ENCODE measurements at places on chromosomes 3 and 15. TPM values are rescaled to one million over a fixed set of nuclear protein-coding genes. Genes with fewer than 3 reads are reported as not detected.

DNA sequence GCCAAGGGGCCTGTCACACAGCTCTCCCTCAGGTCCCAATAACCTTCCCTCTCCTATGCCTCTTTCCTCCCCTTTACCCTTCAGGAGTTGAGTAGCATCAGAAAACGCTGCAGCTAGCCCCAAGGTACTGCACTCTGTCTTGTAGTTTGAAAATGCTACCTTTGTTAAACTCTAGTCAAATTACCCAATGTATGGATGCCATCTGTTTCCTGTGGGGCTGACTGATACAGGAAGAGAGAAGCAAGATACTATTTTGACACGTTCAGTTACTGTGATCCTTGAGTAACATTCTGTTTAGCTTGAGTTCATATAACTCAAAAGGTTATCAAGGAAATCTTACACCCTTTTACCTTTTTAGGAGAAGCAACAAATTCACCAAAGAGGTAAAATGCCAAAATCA is 493.1 kb downstream of the FHIT start:
- no peak for DNase-seq
- no peak overlapping the region for H3K27ac ChIP-seq
- H3K4me1 ChIP-seq: no peaks in the 10 kb centered on the region
- no peaks in the 10 kb centered on the region for H3K36me3 ChIP-seq
- no peaks in the 10 kb centered on the region for H3K27me3 ChIP-seq

DNA sequence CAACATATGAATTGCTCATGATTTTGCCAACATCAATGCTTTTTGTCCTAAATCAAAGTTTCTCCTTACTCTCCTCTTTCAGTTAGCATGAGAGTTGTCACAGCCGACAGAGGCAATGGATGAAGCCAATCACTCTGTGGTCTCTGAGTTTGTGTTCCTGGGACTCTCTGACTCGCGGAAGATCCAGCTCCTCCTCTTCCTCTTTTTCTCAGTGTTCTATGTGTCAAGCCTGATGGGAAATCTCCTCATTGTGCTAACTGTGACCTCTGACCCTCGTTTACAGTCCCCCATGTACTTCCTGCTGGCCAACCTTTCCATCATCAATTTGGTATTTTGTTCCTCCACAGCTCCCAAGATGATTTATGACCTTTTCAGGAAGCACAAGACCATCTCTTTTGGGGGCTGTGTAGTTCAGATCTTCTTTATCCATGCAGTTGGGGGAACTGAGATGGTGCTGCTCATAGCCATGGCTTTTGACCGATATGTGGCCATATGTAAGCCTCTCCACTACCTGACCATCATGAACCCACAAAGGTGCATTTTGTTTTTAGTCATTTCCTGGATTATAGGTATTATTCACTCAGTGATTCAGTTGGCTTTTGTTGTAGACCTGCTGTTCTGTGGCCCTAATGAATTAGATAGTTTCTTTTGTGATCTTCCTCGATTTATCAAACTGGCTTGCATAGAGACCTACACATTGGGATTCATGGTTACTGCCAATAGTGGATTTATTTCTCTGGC is 2.5 kb downstream of the OR4F6 start:
- H3K27ac ChIP-seq: no peak overlapping the region
- H3K36me3 ChIP-seq: no peaks in the 10 kb centered on the region
- DNase-seq: no peak
- H3K27me3 ChIP-seq: peaks cover 8% of the 10 kb centered on the region
- H3K4me1 ChIP-seq: no peaks in the 10 kb centered on the region
- no peak overlapping the region for H3K4me3 ChIP-seq

EBLN2 gene
- 3.6 TPM for total RNA-seq

TTLL13 gene
- not detected for total RNA-seq

Measured in lower lobe of right lung (tissue), 2 donors.